ENCODE measurements at places on chromosomes 13 and 19.

- no peak for DNase-seq
These were observed 70.5 kb upstream of the CSNK1A1L start for GRCh38 chr13:37175996-37176395.

DNA sequence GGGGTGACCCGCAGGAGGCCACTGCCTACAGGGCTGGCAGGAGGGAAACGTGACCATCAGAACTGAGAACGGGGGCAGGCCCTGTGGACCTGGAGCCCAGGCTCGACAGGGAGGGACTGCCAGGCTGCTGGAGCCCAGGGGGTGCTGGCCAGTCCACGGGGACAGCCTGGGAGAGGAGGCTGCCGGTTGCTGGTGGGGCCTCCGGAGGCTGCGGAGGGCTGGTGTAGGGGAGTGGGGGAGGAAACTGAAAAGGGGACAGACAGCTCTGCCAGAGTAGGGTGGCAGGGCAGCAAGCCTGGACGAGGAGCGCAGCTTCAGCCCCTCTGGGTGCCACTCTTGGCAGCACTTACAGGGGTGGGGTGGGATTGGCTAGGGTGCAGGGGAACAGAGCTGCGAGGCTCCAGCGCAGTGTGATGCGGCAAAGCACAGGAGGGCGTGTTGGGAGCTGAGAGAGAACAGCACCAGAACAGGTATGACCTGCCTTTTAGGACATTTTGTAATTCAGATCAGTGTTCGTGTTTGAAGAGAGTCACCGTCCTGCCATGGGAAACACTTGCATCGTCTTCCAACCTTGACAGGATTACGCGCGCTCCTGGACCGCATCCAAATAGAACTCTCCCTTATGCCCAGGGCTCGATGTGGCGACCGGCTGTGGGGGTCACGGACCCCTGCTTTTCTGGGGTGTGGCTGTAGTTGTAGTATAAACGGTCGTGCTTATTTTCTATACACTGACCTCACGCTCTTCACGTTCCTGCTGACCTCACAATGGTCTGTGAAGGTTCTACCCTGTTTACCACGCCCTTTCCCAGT, 19.9 kb upstream of the ARHGEF7 start:
- no peak for DNase-seq

DNA sequence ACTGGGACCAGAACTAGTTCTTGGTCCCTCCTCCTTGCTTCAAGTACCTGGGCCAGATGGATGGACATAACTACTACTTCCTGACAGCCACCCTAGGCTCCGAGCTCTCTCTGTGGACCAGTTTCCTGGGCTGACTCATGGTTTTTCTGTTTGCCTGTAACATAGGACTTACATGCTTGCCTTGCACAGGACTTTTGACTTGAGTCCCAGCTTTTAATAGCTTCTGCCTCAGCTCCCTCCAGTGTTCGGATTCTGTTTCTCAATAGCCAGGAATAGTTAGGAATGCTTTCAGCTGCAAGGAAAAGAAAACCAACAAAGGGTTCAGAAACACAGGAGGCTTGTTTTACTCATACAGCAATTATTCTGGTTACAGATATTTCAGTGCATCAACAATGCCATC, 405.9 kb downstream of the ZNF536 start:
- no peak for DNase-seq

GRCh38 chr19:8484331-8484894, 18.0 kb downstream of the PRAM1 start:
- DNase-seq: no peak

GRCh38 chr19:31254611-31255010, 94.6 kb downstream of the TSHZ3 start:
- DNase-seq: no peak

DNA sequence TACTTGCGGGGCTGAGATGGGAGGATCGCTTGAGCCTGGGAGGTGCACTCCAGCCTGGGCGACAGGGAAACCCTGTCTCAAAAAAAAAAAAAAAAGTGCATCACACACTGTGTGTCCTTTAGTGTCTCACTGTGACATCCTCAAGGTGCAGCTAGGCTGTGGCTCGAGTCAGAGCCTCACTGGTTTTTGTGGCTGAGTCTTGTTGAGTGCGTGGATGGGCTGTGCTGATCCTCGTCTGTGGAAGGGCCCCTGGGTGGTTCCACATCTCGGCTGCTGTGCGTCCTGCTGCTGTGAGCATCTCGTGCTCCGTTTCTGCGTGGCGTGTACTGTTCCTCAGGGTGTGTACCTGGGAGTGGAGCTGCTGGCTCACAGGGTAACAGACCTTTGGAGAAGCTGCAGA, 11.2 kb downstream of the STK11 start:
- no peak for DNase-seq

- DNase-seq: peak; percentile 75
These were observed 62.1 kb downstream of the KLF2 start for GRCh38 chr19:16386619-16387240.

DNA sequence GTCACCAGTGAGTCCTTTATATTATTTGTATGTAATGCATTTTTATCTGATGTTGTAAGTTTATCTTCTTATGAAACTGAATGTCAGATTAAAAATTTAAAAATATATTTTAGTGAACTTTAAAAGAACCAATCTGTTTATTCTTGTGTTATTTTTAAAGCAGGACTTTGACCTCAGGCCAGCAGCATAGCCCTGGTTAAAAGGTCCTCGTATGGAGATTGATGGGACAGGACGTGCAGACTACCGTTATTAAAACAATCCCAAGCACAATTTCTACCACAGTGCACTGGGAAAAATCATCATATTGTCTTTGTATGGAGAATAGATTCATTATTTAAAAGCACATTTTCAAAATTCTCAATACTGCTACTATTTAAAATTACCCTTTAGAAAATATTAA, 573.8 kb upstream of the ARGLU1 start:
- DNase-seq: no peak

DNA sequence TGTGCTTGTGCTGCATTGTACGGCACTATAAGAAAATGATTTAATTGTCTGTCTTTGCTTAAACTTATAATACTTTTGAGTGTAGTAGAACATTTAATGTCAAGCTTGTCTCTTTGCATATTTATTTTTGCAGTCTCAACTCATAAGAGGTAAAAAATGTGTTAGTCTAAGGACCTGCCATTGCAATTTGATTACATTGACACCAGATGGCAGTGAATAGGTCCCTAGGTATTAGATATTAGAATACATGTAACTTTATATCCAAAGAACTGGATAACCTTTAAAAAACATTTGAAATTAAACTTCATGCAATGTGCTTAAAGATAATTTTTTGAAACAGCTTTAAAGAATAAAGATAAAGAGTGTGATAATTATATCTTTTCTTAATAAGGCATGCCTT, 1421.3 kb downstream of the OLFM4 start:
- DNase-seq: no peak

GRCh38 chr13:19573120-19573716, 11.9 kb upstream of the TPTE2 start:
- DNase-seq: no peak

- DNase-seq: no peak
These were observed 6.9 kb downstream of the PIBF1 start for GRCh38 chr13:72788831-72789230.

DNA sequence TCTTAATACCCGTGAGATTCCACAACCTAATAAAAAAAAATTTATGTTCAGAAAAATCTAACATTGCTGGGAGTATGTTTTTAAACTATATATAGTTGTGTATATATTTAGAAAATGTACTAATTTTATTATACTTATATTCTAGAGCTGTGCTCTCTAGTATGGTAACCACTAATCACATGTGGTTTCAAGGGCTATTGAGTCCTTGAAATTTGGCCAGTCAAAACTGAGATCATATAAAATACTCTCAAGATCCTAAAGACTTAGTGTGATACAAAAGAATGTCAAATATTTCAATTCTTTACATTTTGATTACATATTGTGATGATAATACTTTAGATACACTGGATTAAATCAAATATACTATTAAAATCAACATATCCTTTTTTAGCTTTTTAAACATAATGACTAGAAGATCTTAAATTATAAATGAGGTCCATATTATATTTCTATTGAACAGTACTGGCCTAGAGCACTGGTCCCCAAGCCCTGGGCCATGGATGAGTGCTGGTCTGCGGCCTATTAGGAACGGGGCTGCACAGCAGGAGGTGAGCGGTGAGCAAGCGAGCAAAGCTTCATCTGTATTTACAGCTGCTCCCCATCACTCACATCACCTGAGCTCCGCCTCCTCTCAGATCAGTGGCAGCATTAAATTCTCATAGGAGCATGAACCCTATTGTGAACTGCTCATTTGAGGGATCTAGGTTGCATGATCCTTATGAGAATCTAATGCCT, 176.5 kb upstream of the NBEA start:
- DNase-seq: no peak

DNA sequence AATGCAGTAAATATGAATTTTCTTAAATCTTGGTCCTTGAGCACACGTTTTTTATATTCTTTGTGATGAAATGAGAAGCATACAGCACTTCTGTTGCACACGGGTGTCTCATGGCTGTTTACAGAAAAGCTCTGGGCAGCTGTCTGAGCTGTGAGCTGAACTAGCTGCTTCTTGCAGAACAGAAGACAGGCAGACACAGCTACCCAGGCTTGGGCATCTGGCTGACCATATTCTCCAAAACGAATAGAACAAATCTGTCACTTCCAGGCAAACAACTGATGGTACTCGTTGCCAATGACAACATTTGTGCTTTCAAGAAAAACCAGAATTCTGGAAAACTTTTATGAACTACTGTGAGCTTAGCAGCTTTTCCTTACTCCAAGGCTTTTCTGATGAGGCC, 16.2 kb downstream of the PCID2 start:
- no peak for DNase-seq

GRCh38 chr19:51632126-51632525, 1.9 kb upstream of the SIGLEC5 start:
- no peak for DNase-seq

GRCh38 chr13:98157609-98158008, 14.7 kb downstream of the FARP1 start:
- no peak for DNase-seq

DNA sequence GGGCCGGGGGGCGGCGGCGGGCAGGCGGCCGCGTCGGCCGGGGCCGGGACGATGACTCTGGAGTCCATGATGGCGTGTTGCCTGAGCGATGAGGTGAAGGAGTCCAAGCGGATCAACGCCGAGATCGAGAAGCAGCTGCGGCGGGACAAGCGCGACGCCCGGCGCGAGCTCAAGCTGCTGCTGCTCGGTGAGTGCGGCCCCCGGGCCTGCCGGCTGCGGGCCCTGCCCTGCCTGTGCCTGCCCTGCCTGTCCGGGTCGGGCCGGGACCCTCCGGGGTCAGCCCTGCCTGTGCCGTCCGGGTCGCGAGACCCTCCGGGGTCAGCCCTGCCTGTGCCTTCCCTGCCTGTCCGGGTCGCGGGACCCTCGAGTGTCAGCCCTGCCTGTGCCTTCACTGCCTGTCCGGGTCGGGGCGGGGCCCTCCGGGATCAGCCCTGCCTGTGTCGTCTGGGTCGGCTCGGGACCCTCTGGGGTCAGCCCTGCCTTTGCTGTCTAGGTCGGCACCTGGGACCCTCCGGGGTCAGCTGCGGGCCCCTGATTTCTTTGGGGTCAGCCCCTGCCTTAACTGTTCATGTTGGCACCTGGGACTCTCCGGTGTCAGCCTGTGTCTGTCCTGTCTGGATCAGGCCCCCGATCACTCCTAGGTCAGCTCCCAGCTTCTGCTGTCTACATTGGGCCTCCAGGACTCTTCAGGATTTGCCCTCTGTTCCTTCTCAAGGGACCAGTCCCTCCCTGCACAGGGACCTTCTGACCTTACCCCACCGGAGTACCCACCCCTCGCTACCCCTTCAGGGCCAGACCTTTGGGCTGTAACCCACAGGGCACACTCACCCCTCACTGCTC, 659 bp downstream of the GNA11 start:
- no peak for DNase-seq

- DNase-seq: no peak
These were observed 55.2 kb downstream of the SOX21 start for GRCh38 chr13:94657167-94657566.

DNA sequence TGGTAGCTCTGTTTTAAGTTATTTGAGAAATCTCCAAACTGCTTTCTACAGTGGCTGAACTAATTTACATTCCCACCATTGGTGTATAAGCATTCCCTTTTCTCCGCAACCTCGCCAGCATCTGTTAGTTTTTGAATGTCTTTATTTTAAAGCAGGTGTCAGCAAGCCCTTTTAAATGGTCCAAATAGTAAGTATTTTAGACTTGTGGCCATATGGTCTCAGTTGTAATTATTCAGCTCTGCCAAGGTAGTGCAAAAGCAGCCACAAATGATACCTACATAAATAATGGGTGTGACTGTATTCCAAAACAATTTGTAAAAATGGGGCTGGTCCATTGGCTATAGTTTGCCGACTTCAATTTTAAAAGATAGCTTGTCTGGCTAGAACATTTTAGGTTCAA, 58.7 kb upstream of the TMTC4 start:
- peak; percentile 87 for DNase-seq

GRCh38 chr19:7292950-7293761, 1.1 kb downstream of the INSR start:
- no peak for DNase-seq

- no peak for DNase-seq
These were observed 9.0 kb downstream of the PLAUR start for GRCh38 chr19:43660971-43661360.

GRCh38 chr19:1170938-1171754, 2.9 kb downstream of the SBNO2 start:
- DNase-seq: no peak

DNA sequence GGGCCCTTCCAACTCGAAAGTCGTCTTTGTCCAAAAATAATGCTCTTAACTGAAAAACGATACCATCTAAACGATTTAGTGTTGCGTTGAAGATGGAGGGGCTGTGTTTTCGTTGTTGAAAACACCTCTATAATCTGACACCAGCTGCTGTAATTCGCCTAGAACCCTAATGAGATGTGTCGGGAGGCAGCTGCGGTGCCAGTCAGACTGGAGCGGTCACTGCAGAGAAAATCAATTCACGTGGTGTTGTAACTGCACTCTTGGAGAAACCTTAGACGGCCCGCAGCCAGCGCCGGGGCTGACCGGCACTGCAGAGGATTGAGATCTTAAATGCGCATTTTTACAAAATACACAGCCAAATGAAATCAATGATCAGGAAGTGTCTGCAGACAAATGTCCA, 339.1 kb downstream of the ZNF536 start:
- no peak for DNase-seq

GRCh38 chr13:37645181-37645740, 46.7 kb upstream of the POSTN start:
- DNase-seq: no peak

- DNase-seq: peak; percentile 46
These were observed 24.2 kb downstream of the PPP1R37 start for GRCh38 chr19:45117167-45117594.

DNA sequence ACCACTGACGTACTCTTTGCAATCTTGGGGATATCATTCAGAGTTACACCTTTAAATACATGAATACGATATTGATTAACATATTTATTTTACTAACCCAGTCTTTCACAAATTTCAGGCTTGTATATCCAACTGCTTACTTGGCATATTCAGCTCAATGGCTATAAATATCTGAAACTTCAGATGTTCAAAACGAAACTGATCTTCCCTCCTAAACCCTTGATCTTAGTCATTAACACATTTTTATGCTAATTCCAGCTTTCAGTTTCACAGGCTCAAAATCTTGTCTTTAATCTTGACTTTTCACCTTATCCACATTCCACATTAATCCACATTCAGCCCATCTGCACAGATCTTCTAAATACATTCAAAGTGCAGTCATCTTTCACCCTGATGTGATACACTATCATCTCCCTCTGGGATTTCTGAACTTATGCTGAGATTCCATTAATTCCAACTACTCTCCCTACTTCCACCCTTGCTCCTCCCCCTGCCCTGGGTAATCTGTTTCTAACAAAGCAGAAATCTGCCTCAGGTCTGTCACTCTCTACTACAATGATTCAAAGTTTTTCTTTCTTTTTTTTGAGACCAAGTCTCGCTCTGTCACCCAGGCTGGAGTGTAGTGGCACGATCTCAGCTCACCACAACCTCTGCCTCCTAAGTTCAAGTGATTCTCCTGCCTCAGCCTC, 387.2 kb downstream of the GPC5 start:
- no peak for DNase-seq

Measured in cerebellar cortex (tissue), 1 donor.